ENCODE measurements at places on chromosomes 16 and 17.

DNA sequence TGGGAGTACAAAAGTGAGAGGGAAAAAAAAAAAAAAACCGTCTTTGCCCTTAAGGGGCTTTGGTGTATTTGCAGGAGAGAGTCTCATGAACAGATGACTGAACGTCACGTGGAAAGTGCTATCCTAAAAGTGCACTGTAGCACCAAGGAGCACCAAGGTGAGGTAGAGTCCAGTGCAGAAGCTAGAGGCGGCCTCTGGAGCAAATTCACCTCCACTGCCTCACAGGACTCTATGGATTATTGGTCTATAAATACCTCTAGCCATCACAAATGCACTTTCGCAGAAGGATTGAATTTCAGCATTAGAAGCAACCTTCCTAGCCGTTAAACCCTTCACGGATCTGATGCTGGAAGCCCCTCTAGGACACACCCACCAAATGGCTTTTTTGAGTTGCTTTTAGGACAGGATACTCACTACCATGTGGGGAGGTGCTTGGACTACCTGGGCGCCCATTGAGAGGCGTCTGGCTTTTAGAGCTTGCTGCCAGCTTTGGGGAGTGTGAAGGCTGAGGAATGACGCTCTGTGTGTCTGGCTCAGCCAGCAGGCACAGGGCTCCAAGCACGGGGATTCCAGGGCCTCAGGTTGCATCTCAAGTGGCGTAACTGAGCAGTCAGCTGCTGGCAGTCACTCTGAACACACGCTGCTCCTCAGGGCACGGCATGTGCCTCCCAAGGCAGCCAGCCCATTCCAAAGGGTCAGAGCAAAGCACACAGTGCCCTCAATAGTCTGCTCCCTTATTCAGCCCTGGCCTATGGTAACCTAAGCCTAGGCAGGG is 52.7 kb downstream of the CDRT4 start:
- no peak for DNase-seq

GRCh38 chr17:77404812-77405581 is 264.2 kb downstream of the SEC14L1 start:
- peak; percentile 92 for DNase-seq

DNA sequence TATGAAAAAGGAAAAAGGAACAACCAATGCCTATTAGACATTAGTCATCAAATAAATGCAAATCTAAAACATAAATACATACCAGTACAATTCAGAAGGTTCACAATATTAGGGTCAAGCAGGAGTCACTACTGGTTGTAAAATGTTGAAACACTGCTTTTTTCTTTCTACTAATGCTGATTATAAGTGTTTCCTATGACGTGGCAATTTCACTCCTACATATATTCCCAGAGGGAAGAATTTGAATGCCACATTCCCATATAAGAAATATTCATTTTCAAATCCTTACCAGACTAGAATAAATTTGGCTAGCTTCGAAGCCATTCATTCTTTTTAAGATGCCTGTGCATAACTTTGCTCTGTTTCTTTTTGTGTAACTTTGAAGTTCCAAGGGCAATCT is 2.6 kb upstream of the KRTAP9-2 start:
- no peak for DNase-seq

- DNase-seq = no peak
Measured at GRCh38 chr17:6591599-6592158, 35.3 kb upstream of the PITPNM3 start.

DNA sequence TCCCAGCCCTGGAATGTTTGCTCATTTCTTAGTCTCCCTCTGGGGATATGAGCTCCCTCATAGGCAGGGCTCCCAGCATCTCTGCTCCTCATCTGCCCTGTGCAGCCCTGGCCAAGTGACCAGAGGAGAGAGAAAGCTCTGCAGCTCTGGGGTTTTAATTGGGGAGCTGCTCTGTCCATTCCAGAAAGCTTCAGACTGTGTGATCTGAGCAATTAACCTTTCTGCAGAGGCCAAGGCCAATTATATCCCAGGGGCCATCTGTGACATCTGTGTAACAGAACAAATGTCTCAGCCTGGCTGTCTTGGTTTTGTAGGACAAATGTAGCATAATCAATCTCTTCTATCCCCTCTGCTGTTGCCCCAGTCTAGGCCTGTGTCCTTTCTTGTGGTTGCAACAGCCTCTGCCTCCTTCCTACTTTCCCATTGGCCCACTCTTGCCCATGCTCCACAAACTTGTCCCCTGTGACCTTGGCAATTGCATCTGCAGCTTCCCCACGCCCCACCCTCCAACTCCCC is 156.0 kb downstream of the GSG1L start:
- no peak for DNase-seq

- no peak for DNase-seq
Measured at GRCh38 chr17:73901249-73901648, 257.0 kb upstream of the SDK2 start.

DNA sequence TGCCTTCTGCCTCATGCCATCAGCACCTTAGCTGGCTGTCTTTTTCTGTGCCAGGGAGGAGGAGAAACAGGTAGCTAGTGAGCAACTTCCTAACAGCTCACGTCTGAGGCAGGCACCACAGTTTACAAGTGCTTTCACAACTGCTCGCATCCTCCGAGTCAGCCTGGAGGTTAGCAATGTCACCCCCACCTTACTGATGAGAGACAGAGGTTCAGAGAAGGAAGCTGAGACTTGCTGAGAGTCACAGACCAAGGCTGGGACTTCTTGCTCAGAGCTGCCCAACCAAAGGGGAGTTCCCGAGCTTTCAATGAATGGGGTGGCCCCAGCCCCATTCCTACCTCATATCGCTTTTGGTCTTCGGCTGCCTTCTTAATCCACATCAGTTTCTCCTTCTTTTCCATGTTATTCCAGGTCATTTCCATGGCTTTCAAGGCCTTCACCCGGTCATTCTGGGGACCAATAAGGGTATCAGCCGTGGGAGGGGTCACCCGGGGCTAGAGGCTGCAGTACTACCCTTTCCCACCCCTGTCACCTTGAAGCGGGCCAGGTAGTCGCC is 9.6 kb downstream of the UBTF start:
- DNase-seq = no peak

DNA sequence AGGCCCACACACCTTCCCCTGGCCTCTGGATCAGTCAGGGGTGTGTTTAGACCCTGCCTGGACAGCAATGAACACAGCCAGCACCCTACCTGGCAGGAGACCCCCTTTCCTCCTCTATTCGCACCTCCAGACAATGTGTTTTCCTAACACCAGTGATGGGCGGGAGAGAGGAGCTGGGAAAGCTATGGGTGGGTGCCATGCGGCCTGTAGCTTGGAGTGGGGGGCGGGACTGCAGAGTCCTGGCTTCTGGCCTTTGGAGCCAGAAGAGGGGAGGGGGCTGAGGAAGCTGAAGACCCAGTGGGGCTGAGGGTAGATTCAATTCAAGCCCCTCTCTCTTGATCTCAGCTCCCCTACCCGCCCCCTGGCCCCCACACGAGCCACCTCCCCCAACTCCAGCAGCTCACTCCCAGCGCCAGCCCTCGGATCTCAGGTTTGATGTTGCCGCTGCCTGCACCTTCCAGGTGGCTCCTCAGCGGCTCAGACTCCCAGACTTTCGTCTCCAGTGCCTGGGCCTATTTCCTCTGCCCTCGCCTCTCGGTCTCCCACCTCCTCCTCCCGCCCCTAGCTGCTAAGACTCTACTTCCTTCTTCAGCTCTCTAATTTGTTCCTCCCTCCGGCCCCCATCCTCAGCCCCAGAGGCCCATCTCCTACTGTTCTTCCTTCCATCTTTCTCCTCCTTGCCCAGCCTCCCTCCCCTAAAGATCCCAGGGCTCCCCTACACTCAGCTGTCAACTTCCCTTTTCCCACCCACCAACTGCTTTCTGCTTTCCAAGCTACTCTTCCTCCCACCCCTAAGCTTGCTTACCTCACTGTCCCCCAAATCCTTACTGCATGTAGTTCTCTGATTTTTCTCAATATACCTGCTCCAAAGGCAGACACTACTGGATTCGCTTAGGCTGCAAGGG is 6.8 kb upstream of the SP6 start:
- no peak for DNase-seq

DNA sequence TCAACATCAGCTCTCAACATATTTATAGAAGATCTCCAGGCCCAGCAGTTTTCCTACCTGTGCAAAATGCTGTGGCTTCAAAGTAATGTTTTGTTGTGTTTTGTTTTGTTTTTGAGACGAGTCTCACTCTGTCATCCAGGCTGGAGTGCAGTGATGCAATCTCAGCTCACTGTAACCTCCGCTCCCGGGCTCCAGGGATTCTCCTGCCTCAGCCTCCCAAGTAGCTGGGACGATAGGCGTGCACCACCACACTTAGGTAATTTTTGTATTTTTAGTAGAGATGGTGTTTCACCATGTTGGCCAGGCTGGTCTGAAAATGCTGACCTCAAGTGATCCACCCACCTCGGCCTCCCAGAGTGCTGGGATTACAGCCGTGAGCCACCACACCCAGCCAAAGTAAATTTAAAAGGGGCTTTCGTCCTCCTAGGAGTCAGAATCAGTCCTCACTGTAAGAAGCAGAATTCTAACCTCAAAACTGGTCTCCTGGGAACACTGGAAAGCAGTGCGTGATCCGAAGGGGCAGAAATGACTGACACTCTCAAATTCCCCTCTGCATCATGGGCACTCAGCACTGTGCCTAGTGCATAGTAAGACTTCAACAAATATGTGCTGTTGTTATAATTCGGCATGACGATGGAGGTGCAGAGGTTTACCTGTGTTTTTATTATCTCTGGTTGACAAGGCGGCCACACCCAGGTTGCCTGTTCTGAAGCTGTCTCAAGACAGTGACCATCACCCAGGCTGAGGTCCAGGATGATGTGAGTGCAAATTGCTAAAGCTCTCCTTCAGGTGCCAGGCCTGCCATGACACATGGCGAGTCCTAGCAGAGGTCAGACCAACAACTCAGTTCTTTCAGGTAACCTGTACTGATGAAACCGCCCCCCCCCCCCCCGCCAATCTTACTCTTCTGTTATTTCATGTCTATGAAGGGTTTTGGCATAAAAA is 59.8 kb downstream of the ADCY9 start:
- DNase-seq = no peak

DNA sequence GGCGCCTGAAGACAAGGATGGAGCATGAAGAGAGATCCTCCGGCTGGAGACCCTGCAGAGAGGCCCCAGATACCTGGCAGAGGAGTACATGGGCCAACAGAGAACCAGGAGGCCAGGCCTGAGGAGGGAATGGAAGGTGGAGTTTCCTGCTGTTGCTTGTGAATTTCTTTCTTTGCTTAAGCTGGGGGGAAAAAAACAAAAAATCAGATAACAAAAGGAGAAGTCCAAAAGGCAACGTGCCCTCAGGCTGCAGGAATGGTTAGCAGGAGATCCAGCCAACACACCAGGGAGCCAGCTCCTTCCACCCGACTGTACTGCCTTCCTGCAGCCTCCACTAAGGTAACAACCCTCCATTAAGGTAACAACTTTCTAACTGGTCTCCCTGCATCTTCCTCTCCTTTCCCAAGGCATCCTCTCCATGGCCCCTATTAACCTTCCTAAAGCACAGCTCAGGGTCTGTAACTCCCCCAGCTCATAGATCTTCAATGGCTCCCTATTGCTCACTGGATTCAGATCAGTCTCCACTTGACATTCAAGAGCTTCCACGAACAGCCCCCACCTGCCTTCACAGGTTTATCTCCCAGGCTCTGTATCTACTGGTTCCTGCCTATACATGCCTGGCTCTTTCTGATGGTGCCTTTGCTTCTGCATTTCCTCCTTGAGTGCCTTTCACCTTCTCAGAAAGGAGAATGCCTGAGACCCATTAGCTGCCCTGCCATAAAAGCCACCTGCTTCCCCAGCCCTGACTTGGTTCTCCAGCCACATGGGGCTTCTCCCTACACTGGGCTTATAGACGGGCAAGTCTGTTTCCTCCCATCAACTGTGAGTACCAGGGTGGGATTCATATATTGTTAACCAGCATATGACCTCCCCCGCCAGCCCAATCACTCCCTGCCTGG is 725 bp upstream of the ARL5C start:
- DNase-seq = no peak

- DNase-seq = no peak
Measured at GRCh38 chr17:640436-640835, 74.2 kb downstream of the VPS53 start.

DNA sequence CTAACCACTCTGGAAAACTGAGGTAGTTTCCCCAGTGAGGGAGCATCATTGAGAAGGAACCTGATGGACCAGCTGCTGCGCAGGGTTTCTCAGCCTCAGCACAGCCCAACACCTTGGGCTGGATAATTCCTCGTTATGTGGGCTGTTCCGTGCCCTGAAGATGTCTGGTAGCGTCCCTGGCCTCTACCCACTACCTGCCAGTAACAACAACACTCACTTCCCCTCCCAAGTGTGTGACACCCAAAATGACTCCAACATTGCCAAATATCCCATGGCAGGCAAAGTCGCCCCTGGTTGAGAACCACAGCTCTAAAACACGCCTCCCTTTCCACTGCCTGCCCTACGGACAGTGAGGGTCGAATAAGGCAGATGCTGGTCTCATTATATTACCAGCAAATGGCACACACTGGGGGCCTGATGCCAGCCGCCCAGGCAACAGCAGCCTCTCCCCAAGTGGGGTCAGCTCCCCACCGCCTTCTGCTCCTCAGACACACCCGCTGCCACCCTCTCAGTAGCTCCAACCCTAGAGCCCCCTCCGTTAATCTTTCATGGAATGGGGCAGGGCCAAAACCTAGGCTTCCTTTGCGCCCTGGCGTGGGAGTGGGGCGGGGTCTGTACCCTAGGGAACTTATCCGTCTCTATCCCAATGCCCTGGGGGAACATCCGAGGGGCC is 1.0 kb downstream of the RHBDF2 start:
- no peak for DNase-seq

GRCh38 chr17:21278450-21279197 is 5.9 kb upstream of the MAP2K3 start:
- DNase-seq = no peak

GRCh38 chr16:31187808-31188189 is 7.9 kb downstream of the FUS start:
- DNase-seq = no peak

- no peak for DNase-seq
Measured at GRCh38 chr16:84700446-84701300, 873 bp downstream of the USP10 start.

- DNase-seq = no peak
Measured at GRCh38 chr17:58232707-58233156, 5.7 kb upstream of the LPO start.

GRCh38 chr17:72366626-72367025 is 245.8 kb downstream of the SOX9 start:
- no peak for DNase-seq

- no peak for DNase-seq
Measured at GRCh38 chr17:40952661-40953060, 14.1 kb downstream of the KRT39 start.

- no peak for DNase-seq
Measured at GRCh38 chr16:57741660-57742191, 6.2 kb downstream of the KATNB1 start.

All from GM12891 (cell line).